ENCODE measurements at places on chromosomes 7 and 10. TPM values are rescaled to one million over a fixed set of nuclear protein-coding genes. Genes with fewer than 3 reads are reported as not detected.

The EPHB4 gene
- 49.1 TPM for total RNA-seq

The ANKRD2 gene
- total RNA-seq, result 3.1 TPM

The GPR15LG gene
- not detected for total RNA-seq

The ELFN1 gene
- total RNA-seq, result 1.3 TPM

The MBL2 gene
- not detected for total RNA-seq

The ARHGEF35 gene
- total RNA-seq, result 0.84 TPM

The SFR1 gene
- total RNA-seq, result 13.0 TPM

The PTPRZ1 gene
- not detected for total RNA-seq

The DENND2A gene
- 0.09 TPM for total RNA-seq

The C10orf62 gene
- total RNA-seq, result 0.12 TPM

The HACD1 gene
- 43.5 TPM for total RNA-seq

The AOC1 gene
- total RNA-seq, result not detected

The NUTM2A gene
- 0.26 TPM for total RNA-seq

The SKIDA1 gene
- 1.3 TPM for total RNA-seq

The ADAM8 gene
- 2.5 TPM for total RNA-seq

The TMEM26 gene
- total RNA-seq, result not detected

The TMEM184A gene
- 6.7 TPM for total RNA-seq

The CADPS2 gene
- 17.2 TPM for total RNA-seq

The GPNMB gene
- 2.7 TPM for total RNA-seq

The GRM3 gene
- not detected for total RNA-seq

The CFAP43 gene
- total RNA-seq, result 0.22 TPM

The UTF1 gene
- not detected for total RNA-seq

The VGF gene
- 15.4 TPM for total RNA-seq

The EVX1 gene
- total RNA-seq, result 0.12 TPM

The ZFYVE27 gene
- 26.0 TPM for total RNA-seq

The CALCR gene
- 0.17 TPM for total RNA-seq

The SPDYE2 gene
- not detected for total RNA-seq

The PAX2 gene
- not detected for total RNA-seq

The SFRP4 gene
- 0.09 TPM for total RNA-seq

The CLRN3 gene
- total RNA-seq, result not detected

The ADCYAP1R1 gene
- total RNA-seq, result not detected
